ENCODE measurements at places on chromosomes 3 and 15.
A peak's percentile ranks its signal among the peaks of the same experiment; 100 is the strongest.

DNA sequence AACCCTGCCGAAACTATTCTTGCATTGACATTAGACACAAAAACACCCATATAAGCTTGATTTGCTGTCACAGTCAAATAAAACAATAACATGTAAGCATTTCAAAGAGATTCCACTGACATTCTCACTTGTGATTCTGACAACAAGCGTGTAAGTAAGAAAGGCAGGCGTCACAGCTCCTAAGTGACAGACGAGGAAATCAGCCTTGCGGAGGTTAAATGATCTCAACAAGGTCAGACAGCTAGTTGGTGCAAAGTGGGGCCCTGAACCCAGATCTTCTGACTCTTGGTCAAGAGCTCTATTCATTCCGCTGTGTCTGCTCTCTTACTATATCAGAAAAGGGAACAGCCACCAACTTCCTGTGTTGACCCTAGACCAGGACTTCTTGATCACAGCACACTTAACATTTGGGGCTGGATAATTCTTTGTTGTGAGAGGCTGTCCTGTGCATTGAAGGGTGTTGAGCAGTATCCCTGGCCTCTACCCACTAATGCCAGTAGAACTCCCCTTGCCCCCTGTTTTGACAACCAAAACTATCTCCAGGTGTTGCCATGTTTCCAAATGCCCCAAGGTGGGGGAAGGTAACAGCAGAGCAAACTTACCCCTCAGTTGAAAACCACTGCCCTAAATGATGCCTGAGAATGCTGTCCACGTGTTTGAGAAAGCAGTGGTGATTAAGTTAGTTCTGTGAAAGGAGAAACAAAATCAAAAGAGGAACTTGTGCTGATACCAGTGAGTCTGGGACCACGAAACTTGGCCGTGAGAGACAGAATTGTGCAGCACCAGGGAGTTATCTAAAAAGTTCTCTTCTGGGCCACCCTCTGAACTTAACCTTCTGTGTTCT is 86.1 kb downstream of the LIPC start:
- peak; percentile 25 for DNase-seq

GRCh38 chr15:23566651-23567050 is 1.2 kb downstream of the MKRN3 start:
- DNase-seq, result no peak

- no peak for DNase-seq
Observed at GRCh38 chr3:124492824-124493223, 237.4 kb upstream of the UMPS start.

DNA sequence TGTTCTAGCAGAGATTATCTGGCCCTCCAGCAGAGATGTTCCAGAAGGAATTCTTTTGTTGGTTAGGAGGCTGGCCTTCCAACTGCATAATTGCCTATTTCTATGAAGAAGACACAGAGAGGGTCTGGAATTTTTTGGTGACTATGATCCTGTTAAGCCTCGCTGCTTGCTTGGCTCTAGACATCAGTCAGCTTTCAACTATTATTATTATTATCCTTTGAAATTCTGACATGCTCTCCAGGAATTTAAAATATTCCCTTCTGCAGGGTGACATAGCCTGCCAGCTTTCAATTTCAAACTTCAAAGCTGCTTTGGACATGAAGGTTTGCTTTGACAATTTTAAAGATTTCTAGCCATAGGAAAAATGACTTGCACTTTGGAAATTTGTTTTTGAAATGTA is 26.3 kb upstream of the ZNF148 start:
- no peak for DNase-seq

GRCh38 chr3:106349191-106349881 is 480.5 kb upstream of the CBLB start:
- no peak for DNase-seq

DNA sequence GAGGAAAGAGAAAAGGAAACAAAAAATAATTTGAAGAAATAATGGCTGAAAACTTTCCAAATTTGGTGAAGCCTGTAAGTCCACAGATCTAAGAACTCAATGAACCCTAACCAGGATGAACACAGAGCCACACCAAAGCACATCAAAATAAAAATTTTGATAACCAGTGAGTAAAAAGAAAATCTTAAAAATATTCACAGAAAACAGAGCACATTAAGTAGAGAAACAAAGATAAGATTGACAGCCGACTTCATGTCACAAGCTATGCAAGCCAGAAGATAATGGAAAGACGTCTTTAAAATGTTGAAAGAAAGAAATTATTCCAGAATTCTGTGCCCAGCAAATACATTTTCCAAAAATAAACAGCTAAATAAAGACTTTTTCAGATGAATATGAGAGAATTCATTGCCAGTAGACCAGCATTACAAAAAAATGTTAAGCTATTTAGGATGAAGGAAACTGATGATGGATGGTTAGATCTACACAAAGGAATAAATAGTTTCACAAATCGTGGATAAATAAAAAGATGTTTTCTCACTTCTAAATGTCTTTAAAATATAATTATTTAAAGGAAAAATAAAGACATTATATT is 140.2 kb upstream of the SKOR1 start:
- DNase-seq, result no peak

DNA sequence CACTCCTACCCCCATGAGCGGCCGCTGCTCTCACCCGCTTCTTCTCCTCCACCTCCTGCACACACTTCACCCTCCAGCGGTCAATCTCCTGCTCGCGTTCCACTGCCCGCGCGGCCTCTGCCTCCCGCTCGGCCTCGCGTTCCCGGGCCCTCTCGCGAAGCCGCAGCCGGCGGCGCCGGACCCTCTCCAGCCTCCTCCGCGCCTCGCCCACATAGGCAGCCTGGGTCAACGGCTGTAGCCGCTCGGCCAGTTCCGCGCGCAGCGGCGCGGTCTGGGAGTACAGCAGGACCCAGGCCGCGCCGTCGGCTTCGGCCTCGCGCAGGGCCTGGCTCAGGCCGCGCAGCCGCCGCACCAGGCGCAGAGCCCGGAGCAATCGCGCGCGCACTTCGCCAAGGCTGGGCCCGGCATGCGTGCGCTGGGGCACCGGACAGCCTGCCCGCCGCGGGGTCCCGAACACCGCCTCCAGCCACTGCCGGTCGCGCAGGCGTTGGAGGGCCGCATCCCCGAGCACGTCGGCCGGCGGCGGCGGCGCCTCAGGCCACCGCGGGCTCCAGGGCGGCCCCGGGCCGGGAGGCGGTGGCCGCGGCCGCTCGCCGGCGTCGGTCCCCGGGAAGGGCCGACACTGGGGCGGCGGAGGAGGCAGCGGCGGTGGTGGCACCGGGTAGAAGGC is 595 bp downstream of the PDCD7 start:
- peak; percentile 39 for DNase-seq

DNA sequence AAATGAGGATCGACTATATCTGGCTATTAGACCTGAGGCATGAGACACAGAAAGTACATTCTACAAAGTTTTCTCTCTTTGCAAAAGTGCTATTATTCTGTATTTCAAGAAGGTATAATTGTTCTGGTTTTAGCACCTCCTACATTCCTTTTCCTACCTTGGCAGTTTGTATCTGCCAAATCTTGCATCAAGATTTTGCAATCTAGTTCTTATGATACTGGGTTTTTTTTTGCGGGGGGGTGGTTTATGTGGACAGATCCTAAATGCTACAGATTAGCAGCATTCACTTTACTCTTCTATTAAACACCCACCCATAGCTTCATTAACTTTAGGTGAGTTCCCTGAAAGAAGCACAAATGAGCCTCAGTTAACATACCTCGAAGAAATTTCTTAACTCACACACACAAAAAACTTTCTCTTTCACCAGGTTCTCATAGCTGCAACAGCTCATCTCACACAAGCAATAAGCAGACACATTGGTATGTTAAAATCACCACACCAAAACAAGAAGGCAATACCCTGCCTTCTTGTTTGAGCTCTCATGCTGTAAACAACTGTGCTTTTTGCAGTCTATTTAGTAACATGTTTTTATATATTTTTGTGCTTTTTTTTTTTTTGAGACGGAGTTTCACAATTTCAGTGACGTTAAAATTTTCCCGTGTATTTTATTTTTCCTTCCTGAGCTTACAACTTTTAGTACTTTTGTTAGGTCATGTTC is 73.0 kb upstream of the VGLL4 start:
- no peak for DNase-seq

DNA sequence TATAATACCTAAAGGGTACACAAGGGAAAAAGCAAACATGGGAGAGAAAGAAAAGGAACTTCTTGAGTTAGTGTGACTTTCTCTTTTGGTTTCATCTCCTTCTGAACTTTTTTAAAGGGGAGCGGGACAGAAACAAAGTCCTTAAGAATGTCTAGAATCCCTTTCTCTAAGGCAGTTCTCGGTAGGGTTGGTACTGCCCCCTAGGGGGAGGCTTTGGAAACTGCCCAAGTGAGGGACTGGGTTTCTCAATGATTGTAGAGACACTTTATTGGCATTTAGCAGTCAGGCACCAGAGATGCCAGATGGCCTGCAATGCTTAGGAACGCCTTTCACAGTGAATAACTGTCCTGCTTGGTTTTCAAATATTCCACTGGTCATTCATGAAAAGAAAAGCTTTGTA is 172.7 kb downstream of the WDR72 start:
- DNase-seq, result no peak

- DNase-seq, result no peak
Observed at GRCh38 chr15:96093063-96093462, 237.4 kb upstream of the NR2F2 start.

DNA sequence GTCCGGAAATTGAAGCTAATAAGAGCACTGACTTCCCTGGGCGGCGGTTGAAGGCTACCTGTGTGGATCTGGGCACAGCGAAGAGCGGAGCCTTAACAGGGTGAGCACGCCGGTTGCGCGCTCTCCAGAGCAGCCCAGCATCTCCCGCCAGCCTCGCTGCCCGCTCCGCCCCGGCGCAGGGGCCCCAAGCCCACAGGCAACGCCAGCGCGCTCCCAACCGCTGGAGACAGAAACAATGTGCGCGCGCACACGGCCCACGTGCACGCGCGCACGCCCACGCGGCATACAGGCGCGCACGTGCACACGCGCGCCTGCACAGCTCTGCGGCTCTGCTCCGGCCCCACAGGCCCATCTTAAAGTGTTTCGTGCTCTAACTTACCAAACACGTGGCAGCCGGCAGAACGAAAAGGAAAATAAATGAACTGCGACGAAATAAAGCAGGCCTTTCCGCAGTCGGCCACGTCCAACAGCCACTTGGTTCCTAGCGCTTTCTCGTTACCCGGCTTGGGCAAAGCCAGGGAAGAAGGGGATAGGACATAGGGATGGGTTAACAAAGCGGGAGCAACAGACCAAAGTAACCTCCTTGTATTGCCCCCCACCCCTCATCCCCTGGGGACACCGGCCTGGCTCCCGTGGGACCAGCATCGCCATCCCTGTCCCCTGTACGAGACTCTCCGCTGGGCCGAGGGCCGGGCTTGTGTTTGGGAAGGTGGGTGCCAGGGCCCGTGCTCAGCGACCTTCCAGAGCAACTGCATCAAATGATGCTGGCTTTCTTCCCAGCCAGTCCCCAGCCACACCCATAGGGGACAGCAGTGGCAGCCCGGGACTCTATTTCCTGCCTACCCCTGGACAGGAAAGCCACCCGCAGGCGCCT is 203.7 kb downstream of the ABHD5 start:
- DNase-seq, result peak; percentile 36

- DNase-seq, result no peak
Observed at GRCh38 chr15:100812802-100813201, 66.8 kb upstream of the ALDH1A3 start.

DNA sequence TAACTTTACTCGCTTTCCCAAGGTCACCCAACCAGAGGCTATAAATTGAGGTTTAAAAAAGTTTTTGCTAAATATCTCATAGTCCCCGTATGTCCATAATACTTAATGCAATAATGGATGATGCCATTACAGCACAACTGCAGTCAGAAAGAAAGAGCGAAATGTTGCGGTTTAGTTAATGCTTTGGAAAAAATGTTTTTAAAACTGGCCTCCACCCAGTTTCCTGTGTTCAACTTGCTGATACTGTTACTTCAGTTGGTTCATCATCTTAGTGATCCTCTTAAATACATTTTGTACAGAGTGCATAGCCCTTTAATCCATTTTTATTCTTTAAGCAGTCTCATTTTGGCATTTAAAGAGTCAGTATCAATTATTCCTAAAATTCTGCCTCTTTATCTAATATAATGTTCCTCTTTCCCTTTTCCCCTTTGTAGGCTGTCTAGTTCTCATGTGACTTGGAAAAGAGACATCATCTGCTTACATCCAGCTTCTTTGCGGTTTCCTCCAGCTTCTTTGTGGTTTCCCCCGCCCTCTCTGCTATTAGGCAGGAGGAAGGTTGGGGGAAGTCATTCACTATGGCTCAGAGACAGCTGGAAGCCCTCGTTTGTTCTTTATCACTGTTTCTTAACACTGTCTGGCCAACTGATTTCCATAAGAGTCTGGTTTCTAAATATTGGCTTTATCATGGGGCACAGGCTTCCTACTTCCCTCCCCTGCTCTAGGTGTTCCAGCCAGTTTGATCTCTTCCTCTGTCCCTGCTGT is 154.3 kb downstream of the GOLIM4 start:
- DNase-seq, result no peak

DNA sequence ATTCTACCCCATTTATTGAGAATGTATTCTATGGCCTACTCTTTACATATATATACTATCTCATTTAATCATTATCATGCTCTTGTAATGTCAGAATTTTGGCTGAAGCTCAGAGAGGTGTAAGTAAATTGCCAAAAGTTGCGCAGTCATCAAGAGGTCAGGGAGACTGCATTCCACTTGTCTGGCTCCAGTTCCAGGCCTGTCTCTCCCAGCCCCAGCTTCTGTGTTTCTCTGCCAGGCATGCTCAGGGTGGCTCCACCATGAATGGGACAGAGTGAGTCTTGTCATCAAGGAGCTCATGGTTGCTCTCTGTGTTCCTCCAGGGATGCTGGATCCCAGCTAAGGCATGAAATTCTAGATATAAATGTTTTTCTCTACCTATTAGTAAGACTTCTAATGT is 635.1 kb upstream of the MDFIC2 start:
- no peak for DNase-seq

GRCh38 chr15:45111390-45112142 is 2.4 kb downstream of the DUOX2 start:
- DNase-seq, result no peak

GRCh38 chr3:127959041-127959440 is 44.0 kb downstream of the KBTBD12 start:
- no peak for DNase-seq

DNA sequence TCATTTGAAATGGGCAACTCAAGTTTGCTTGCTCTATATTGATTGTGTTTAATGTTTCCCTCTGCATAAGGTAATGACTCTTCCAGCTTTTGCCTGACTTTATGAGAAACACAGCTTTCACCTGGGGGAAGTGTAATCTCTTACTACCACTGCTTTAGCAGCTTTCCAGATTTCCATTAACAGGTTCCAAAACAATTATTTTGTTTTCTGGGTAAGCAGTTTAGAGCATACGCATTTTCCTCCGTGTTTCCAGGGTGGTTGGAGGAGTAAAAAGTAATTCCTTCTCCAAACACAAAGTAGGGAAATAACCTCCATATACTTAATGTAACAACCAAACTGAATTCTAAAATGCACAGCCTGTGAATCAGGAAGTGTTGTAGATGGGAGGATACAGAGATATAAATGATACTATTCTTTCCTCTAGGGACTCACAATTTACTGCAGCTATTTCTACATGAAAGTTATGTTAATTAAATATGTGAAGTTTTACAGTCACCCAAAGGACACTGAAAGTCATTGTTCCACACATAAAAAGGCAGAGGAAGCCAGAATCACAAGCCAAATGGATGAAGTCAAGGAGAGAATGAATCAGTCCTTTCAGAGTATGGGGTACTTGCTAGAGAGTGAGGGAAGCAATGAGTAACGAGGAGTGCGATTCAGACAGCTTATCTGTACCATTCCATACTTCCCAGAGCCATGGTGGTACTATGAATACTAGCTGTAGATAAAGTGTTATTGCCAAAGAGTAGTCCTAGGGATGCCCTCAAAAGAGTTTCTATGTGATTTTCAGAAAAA is 16.6 kb downstream of the ST3GAL6 start:
- no peak for DNase-seq

- no peak for DNase-seq
Observed at GRCh38 chr3:136068708-136069107, 103.2 kb downstream of the PPP2R3A start.

All from GM18507 (cell line).